Omental fat pad (tissue), 4 donors: ENCODE measurements at places on chromosomes 7 and 10.

DNA sequence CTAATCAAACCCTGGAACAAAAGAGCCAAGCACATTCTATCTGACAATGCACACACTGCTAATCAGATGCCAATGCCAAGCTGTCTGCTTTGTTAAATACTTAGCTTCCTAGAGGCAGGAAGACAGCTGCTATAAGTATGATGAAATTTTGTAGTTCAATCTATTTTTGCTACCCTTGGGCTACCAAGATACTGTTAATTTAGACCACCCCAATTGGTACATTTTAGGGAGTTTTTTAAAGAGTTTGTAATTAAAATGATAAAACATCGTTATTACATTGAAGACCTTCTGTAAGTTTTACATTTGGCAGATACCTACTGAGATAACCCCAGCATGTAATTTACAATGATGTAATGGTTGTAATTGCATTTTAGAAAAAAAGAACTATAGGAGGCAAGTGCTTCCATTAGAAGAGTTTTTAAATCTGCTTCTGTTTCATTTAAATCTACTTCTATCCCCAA lies 268.5 kb downstream of the ADK start:
- DNase-seq: no peak

DNA sequence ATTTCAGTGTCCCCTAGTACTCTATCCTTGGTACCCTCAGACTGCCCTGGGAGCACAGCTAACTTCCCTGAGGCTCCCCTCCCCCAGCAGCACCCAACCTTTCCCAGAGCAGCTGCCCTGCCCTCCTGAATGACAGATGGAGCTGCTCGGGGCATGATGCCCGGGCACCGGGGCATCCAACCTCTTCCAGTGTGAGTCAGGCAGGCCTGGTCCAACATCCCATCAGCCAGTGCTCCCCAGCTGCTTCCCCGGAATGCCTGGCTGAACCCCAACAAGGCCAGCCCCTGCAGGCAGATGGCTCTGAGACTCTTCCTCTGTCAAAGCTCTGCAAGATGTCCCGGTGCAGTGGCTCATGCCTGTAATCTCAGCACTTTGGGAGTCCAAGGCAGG lies 11.9 kb upstream of the TSPAN15 start:
- no peak for DNase-seq

GRCh38 chr7:87671-88070 lies 104.7 kb upstream of the FAM20C start:
- DNase-seq: no peak

DNA sequence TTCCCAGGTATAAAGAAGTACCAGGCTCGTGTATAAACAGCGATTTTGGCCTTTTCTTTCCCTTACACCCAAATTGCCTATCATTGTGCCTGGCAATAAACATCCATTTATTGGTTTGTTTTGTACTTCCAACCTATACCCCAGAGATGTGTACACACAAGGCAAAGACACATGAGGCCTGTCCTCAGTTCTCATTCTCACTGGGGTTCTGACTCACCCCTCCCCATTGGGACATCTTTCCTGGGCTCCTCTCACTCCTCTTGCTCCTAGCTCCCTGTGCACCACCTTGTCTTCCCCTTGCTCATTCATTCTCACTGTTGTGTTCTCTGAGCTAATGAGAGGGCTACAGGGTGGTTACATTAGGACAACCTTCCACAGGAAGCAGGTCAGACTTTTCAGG lies 240.7 kb downstream of the ANK3 start:
- no peak for DNase-seq

DNA sequence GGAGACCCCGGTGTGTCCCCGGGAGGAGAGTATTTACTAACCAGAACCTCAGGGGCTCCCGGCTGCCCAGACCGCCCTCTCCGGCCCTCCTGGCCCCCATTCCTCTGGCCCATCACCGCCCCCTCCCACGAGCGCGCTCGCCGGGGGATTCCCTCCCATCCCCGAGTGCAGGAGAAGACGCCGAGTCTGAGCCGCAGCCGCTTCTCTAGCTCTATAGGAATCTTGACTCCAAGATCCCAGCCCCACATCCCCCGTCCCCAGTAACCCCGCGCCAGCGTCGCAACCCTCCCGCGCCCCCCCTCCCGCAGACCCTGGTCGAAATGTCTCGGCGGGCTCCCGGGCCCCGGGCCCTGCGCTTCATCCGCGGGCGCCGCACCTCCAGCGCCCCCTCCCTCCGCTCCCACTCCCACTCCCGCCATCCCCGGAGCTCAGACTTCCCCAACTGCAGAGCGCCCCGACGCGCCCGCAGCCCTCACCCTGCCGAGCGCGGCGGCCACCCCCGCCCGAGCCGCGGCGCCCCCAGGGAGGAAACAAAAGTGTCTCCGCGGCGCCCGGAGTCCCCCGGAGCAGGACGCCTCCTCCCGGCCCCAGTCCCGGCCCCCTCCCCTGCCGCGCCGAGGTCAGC lies 541 bp downstream of the ELMO1 start:
- no peak for DNase-seq

DNA sequence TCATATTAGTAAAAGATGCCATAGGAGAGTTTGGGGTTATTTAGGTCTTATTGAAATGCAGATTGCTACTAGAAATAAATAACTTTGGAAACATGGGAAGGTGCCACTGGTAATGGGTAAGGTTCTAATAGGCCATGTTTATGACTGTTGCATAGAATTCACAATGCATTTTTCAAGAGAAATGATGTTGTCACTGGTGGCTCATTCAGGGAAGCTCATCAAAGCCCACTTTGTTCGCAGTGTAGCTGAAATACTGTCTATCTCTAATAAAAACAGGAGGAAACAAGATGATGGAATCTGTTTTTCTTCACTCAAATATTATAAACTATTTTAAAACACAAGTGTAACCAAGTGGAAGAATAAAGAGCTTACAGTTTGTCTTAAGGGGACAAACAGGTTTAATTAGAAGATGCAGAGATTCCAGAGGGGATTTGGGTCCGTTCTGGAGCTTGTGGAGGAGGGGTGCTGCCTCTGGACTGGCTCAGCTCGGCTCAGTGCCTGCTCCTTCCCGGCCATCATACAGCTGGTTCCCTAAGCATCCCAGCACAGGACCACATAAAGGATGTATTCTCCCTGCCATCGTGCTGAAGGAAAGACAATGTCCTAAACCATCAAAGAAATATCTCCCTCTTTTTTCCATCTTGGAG lies 20.4 kb downstream of the OPALIN start:
- DNase-seq: no peak

DNA sequence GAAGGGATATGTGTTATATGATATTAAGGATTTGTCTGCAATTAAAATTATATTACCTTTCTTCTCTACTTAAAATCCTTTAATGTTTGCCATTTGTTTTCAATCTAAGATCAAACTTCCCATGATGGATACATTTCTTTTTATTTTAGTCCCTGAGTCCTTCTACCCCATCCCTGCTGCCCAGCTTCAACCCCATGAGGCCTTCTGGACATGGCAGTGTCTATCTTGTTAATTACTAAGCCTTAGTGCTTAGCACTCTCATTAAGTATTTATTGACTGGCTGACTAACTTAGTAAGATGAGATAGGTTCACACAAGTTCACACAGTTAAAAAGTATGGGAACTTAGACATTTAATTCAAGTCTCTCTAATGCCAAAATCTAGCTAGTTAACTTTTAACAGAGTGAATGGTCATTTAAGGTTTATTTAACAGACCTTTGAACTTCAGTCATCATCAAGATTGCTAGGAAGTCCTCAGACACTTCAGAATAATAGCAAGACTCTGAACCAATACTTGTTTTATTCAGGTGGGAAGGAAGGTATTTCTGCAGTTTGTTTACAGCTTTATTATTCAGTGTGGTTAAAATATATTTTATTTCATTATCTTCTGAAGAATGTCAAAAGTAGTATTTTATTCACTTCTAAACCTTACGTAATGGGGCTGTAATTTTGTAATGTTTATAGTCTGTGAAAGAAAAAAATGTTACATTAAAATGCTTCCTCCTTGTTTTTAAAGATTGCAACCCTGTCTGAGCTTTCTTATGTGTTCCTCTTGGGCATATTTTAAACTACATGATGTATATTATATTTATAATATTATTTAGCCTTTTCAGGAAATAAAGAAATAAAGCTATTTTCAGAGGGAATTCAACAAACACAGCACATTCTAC lies 848.9 kb downstream of the REEP3 start:
- no peak for DNase-seq

DNA sequence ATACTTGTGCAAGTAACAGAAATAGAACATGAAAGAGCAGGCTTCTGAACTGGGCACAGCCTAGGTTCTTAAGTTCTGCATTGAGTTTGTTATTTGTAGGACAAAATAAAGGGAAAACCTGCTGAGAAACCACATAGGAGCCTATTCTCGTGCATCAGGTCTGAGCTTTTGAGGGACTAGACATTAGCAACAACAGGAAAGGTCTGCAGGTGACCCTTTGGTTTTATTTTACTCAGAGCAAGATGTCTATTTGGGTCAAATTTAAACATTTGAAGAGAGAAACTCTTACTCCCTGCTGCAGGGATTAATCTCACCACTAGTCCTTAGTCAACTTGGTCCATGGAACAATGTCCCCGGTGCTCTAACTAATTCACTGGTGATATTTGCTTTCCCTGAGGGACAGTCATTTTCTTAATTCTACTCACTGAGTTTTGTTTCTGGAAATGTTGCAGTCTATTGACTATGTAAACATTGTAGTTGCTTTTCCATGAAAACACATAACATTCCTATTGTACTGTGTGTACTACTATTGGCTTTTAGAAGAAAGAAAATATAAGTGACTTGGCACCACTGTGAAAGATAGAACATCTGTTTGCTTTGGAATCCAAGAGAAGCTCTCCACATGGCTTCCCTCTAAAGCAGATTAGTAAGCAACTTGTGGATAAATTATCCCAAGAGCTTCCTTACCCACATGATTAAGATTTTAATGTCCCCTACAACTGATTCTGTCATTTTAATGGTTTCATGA lies 108.2 kb downstream of the CHRM2 start:
- no peak for DNase-seq

GRCh38 chr10:114749510-114749909 lies 72.1 kb upstream of the FHIP2A start:
- no peak for DNase-seq

DNA sequence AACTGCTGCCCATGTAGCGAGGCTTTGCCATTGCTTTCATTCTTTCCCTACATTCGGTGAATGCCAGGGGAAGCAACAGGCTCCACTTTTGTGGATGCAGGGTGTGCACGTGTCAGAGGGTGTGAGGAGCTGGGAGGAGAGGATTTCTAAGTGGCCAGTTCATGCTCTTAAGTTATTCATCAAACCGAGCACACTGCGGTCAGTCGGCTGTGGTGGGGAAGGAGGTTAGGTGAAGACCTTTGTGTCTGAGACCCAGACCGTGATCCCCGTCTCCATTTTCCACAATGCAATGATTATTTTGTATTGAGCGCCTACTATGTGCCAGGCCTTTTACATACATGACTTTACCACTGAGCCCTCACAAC lies 438.6 kb upstream of the GALNT17 start:
- no peak for DNase-seq

- DNase-seq: no peak
These were observed 129.9 kb upstream of the COL1A2 start for GRCh38 chr7:94264756-94265155.

- DNase-seq: no peak
These were observed 128.0 kb downstream of the SEMA3C start for GRCh38 chr7:80790877-80791276.

DNA sequence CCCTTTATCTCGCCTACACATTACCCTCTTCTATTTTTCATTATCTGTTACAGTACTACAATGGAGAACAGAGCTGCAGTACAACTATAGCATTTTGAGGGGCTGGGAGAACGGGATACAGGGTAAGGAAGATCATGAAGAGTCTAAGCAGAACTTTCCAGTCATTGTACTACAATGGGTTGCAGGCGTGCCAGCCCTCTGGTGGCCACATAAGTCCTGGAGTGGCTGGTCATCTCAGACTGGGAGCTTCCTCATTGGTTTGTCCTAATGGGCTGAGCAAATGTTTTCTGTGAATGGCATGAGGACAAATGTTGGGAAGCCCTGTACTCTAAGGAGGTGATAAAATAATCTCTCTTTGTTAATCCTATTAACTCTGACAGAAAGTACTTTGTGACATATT lies 33.0 kb downstream of the TMEM106B start:
- DNase-seq: no peak

DNA sequence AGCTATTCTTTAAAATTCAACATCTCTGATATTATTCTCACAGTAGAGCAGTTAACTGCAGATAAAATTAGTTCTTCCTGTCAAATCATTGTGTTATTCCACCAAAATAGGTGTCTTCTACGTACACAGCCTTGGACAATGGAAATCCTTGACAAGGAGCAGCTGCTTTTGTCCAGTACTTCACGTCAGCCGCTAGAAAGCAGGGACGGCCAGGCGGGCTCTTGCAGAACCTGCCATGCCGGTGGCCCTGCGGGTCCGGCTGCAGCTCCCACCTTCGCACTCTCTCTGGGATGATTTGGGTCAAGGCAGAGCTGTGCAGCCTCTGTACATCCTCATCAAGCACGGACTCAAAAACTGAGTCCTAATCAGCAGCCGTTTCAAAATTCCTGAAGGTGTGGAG lies 2.2 kb upstream of the FOXI2 start:
- DNase-seq: no peak

GRCh38 chr7:15594461-15594860 lies 32.6 kb upstream of the AGMO start:
- DNase-seq: no peak

GRCh38 chr7:91267171-91267955 lies 3.1 kb downstream of the FZD1 start:
- no peak for DNase-seq

DNA sequence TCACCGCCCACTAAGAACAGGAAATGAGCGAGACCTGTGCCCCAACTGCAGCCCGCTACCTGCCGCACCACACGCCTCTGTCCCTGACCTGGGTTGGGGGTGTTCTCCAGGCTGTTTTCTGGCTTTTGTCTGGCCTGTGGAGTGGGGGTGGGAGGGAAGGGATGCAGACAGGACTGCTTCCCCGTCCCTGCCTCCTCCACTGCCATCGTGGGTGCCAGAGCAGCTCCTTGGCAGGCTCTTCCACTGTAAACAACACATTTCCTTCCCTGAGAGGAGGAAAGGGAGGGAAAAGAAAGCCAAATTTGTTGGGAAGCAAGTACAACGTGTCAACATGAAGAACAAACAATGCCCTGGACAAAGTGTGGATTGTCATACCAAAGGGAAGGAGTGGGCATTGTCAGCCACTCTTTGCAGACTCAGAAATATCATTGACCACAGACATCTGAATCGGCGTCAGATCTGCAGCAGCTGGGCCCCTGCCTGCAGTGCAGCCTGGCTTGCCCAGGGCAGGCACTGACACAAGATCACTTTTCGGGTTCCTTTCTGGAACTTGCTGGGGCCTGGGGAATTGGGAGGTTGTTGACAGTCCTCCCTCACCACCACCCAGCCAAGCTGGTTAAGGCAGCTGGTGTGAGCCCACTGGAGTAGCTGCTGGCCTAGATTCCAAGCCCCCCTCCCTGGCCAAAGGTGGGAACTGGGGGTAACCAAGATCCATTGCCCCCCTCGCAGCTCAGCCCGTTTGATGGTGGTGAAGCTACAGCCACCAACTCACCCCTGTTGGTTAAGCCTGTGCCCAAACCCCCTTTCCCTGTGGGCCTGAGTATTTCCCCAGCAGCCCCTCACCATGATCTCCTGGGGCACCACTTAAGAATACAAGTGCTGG lies 22.6 kb upstream of the TRIM8 start:
- DNase-seq: no peak

GRCh38 chr7:107318523-107319160 lies 149.8 kb downstream of the HBP1 start:
- no peak for DNase-seq

GRCh38 chr7:24283554-24283896 lies 465 bp upstream of the NPY start:
- DNase-seq: no peak
